ENCODE measurements at places on chromosomes 11 and 22.
A peak's percentile ranks its signal among the peaks of the same experiment; 100 is the strongest.

DNA sequence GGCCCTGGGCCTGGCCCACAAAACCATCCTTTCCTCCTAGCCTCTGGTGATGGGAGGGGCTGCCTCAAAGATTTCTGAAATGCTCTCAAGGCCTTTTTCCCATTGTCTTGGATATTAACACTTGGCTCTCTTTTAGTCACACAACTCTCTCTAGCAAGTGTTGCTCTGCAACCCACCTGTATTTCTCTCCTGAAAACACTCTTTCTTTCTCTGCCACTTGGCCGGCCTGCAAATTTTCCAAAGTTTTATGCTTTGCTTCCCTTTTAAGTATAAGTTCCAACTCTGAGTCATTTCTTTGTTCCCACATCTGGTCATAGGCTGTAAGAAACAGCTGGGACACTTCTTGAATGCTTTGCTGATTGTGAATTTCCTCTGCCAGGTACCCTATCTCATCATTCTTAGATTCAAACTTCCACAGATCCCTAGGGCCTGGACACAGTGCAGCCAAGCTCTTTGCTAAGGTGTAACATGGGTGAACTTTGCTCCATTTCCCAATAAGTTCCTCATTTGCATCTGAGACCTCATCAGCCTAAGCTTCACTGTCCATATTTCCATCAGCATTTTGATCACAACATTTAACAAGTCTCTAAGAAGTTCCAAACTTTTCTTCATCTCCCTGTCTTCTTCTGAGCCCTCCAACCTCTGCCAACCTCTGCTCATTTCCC lies 93.8 kb downstream of the TRIM29 start:
- DNase-seq, result no peak

- DNase-seq, result no peak
Measured at GRCh38 chr22:42884616-42885375, 27.7 kb upstream of the ARFGAP3 start.

DNA sequence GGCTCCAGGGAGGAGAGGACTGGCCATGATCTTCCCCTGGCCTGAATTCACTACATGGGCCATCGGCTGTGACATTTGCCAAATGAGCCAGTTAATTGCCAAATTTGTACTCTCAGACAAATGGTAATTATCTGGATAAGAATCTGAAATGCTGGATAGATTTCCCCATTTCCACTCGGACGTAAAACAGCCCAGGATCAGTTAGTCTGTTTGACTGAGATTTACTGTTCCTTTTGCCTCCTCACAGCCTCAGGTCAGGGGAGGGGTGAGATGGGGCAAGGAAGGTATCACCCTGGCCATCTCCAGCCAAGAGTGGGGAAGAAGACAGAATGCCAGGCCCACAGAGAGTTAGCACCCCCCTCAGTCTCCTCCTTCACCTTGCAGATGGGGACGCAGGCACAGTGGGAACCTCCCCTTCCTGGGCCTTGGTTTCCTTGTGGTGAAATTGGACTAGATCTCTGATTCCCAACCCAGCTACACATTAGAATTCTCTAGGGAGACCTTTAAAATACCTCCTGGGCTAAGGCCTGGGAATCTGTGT lies 5.2 kb downstream of the TRIM29 start:
- DNase-seq, result no peak

DNA sequence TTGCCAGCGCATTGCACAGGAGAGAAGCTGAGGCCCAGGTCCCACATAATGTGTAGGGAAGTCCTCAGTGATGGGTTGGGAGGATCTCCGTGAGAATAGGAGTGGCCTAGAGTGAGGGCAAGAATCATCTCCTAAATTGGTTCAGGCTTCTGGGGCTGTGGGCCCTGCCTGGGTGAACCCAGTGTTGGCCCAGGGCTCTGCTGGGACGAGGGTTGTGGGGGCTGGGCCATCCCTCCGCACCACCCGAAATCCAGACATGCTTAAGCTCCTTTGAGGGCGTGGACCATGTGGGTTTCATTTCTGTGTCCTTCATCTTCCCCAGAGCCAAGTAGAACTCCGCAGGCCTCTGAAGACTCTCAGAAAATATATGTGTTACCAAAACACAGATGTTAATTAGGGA lies 3.7 kb downstream of the MICALL1 start:
- no peak for DNase-seq

GRCh38 chr11:21604564-21604963 lies 588.3 kb upstream of the ANO5 start:
- DNase-seq, result no peak

DNA sequence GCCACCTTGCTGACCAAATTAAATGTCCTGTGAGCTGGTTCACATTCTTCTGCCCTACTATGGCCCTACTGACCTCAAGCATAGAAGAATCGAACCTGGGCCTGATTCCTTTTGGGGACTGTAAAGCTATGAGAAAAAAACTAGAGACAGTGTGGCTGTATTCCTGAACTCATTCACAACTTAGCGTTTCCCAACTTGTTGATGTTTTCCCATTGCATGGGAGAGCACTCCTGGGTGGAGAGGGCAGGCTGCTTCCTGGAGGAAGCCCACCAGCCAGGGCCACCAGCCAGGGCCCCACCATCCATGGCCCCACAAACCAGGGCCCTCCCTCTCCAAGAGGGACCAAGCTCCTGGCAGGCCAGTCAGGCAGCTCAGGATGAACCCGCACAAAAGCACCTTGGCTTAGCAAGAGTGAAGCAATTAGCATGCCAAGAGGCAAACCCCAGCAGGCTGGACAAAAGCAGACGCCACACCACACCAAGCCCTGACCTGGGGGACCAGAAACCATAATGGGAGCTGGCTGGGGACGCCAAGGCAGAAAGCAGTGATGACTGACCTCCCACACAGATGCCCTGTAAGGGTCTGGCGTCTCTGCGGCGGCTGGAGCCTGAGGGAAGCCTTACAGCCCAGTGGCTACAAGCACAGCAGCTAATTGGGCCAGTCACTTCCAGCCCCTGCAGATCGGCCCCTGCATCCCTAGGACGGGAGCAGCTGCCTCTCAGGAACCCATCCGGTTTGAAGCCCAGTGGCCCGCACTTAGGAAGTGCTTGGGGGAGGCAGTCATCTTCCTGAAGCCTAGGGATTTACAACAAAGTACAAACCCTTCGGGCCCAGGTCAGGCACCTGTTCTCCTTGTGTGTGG lies 2.1 kb downstream of the CERK start:
- DNase-seq, result no peak

DNA sequence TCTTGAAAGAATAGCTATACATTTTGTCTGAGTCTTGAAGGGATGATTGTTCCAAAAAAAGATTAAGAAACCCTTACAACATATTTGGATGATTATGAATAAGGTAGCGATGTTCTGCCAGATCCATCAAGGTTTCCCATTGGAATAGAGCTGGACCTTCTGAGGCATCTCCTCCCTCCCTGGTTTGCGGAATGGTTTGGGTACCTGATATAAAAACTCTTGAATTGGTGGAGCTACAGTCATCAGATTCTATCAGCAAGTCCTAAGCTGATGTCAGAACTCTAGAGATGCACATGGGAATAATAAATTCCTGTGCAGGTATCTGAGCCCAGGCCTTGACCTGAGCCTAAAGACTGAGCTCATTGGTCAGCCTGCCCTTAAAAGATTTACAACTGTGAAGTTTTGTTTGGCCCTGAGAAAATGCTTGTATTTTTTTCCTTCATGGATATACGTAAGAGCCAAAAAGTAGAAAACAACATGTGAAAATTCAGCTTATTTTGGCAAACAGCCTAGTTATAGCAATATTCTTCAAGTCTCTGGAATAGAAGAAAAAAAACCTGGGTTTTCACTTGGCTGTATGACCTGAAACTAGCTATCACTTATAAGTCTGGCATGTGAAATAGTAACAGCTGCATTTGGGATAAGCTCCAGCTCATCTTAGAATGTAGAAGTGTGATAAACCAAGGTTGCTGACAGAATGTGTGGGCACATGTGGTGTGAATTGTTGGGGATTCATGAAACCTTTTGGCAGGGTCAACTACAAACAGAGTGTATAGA lies 265.7 kb upstream of the CTSC start:
- no peak for DNase-seq

DNA sequence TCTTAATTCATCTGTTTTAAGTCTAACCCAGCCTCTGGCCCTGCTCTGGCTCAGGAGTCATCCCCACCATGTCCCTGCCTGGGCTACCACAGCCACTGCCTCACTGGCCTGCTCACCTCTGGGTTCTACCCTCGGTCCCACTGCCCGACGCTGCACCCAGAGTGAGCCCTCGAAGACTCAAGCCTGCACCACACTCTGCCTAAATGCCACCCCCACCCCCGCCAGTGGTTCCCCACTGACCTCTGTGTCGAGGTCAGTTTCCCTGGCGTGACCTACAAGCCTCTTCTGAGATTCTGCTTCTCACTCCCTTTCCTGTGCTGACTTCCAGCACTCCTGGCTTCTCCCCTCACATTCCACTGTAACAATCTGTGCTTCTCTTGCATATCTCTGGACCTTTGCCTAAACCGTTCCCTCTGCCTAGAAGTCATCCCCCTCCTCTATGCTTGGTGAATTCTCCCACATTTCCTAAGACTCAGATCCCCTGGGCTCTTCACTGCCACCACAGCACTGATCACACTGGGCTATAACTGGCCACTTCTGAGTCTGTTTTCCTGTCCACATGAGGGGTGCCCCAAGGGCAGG lies 12.5 kb upstream of the PDE2A start:
- no peak for DNase-seq

GRCh38 chr11:61897387-61898246 lies 6.3 kb upstream of the FADS3 start:
- peak; percentile 60 for DNase-seq

DNA sequence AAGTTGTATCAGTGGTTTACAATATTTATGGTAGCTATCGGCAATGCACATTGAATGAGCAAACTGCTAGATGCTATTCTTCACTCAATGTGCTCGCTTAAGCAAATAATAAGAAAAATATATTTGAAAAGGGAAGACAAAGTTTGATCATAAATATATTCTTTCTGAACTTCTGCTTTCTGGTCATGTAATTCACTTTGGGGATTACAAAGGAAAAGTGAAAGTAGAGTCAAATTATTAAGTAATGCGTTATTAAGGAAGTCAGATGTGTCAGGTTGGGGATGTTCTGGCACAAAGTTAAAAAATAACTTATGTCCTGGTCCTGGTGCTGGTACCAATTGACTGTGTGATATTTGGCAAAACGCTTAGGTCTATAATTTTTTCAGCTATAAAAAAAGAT lies 98.0 kb upstream of the TRIM77 start:
- DNase-seq, result no peak

- no peak for DNase-seq
Measured at GRCh38 chr11:123055191-123055901, 6.6 kb downstream of the HSPA8 start.

DNA sequence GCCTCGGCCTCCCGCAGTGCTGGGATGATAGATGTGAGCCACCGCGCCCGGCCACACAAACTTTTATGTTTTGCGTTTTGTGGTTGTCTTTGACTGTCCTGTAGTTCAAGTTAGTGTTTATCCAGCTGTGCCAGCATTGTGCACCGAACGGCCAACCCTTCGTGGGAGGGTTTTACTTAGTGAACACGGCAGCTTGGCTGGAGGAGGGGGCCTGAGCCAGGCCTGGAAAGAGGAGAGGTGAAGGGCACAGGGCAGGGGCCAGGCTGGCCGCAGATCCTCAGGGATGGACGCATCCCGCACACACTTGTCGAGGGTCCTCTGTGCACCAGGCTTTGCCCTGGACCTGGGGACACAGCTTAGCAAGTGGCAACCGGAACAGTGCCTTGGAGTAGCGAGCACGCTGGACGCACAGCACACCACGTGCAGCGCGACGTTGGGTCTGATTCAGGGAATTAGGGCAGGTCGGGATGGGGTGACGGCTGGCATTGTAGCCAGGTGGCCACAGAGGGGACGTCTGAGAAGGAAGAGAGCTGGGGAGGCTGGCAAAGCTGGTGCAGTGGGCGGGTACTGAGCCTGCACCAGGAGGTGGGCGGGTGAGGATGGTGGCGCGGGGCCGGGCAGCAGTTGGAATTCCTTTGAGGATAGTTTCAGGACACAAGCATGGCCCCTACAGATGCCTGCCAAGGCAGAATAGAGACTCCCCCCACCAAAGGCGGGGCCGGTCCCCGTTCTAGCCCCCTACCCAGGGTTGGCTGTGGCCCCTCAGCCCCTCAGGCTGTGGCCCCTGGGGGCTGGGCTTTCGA lies 13.4 kb downstream of the EPS8L2 start:
- no peak for DNase-seq

DNA sequence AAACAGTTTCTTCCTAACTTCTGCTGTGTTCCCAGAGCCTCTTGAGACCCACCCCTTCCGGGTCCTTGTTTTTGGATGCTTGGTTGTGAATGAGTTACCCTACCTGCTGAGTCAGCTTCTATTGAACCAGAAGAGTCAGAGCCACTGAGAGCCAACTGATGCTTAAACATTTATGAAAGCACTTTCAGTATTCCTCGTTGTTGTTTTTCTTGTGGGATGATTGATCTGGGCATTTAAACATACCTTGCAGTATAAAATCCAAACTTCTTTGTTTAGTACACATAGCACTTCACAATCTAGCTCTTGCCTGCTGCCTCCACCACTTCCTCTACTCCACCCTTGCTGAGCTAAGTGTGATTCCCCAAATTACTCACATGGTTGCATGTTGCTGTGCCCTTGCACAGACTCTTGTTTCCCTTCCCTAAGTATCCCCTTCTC lies 5.5 kb downstream of the PRSS23 start:
- DNase-seq, result no peak

- peak; percentile 33 for DNase-seq
Measured at GRCh38 chr22:42270176-42270509, 310 bp downstream of the TCF20 start.

- no peak for DNase-seq
Measured at GRCh38 chr11:92179017-92179670, 45.5 kb upstream of the FAT3 start.

DNA sequence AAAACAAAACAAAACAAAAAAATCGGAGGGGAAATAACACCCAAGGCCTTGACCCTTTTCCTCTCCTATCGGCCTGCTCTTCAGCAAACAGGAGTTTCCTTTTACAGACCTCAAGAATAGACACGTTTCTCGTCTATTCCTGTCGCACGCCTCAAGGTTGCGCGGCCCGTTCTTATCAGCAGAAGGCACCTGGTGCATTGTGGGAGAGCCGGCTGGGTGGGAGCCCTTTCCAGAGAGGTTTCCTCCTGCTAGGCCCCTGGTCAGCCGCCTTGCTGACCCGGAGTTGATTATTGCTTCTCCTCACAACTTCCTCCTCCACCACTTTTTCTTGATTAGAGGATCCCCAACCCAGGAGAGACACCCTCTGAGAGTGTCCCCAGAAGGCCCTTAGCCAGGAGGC lies 497.3 kb downstream of the MIAT start:
- DNase-seq, result no peak
